ENCODE measurements at places on chromosomes 1 and 21. TPM values are rescaled to one million over a fixed set of nuclear protein-coding genes. Genes with fewer than 3 reads are reported as not detected.

Gene CFHR5
- total RNA-seq = 0.24 TPM

Gene GJB4
- not detected for total RNA-seq

- DNase-seq = no peak
Observed at GRCh38 chr1:23187637-23188036, 19.0 kb upstream of the LUZP1 start.

GRCh38 chr1:39426346-39426745, 65.1 kb upstream of the BMP8A start:
- no peak for DNase-seq

DNA sequence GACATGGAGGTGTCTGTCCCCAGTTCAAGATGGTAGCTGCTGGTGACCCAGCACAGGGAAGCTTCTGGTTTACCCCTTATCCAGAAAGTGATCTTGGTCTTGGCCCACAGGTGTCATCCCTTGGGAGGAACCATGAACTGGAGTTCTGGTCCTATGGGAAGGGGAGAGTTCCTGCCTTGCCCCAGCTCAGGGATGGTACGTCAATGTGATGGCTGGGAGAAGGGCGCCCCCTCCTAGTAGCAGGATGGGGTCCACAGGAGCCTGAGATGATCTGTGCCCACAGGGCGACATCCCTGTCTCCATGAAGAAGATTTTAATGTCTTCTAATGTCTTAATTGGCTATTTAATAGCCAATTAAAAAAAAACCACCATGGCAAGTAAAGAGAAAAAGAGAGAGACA, 249.8 kb downstream of the SIPA1L2 start:
- DNase-seq = no peak

DNA sequence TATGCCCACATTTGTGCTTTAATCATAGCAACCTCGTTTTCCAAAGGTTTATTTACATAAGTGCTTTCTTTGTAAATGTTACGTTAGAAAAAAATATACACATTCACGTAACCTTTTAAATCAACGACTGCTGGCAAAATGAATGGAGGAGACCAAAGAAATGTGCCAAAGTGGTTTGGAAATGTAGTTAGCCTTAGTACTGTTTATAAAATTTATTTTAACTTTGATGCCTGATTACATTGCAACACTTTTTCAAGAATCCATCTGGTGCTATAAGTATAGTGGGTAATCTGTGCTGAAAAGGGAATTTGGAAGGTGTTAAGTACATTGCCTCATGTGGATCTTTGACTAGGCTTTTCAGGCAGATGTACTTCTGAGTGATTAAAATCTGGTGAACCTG, 108.9 kb downstream of the IFI44 start:
- no peak for DNase-seq

GRCh38 chr1:57214951-57215575, 208.8 kb downstream of the DAB1 start:
- DNase-seq = no peak

- no peak for DNase-seq
Observed at GRCh38 chr1:42316292-42316691, 18.7 kb downstream of the FOXJ3 start.

DNA sequence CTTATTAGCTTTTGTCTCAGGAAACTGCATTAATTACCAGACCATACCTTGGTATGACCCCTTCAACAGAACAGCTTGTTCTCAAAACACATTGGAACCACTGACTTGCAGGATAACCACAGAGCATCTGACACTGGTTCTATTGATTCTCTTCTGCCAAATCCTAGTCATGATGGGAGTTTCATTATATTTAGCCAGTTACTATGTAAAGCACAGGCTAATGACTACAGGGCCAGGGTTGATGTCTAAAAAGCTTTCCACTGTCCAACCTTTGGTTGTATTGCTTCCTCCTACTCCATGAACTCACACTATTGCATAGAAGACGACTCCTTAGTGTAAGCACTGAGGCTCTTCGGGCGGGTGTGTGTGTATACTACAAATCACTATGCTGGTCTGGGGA, 3.8 kb downstream of the STMN1 start:
- no peak for DNase-seq

DNA sequence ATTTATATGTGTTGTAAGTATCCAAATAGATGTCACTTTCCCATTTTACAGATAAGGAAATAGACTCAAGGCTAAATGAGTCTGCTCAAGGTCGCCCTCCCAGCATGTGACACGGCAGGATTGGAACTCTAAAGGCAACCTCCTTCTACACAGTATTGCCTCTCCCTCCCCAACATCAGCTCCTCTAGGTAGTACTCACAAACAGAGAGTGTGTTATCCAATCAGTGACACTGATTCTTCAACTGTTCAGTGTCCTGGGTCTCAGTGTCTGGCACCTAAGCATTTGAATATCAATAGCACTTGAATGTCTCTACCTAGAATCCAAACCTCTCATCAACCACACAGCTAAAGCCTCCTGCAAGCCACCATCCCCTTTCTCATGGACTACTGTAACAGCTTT, 87.1 kb downstream of the DAB1 start:
- no peak for DNase-seq

DNA sequence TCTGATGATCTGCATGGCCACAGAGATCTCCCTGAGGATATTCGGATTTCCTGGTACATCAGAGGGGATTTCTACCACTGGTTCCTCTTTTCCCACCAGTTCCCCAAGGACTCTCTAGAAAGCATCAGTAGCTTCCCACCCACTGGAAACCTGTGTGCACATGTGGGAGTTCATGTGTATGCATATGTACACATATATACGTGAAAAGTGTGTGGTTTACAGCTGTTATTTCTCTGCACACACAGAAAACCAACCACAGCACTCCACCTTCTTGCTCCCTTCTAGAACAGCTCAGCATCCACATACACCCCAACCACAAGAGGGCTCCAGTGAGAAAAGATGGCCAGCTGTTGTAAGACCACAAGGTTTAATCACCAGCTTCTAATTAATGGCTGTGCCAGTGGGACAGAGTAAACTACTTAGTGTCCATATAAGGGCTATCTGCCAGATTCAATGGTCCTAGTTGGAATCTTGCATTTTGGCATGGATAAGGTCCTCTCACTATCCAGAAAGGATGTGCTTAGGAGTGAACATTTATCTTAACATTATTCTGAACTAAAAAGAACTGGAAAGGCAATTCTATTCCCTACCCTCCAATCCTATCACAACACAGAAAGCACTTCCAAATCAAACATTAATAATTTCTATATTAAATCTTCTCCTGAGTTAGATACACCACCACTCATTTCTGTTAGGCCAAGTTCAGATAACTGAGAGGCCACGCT, 24.1 kb downstream of the GPR3 start:
- DNase-seq = peak; percentile 67

- no peak for DNase-seq
Observed at GRCh38 chr1:156551066-156551643, 21.2 kb downstream of the IQGAP3 start.

All from testis (tissue), 5 donors.